ENCODE measurements at places on chromosomes 1 and 21.

GRCh38 chr1:182185842-182186756 lies 124.6 kb upstream of the ZNF648 start:
- DNase-seq: no peak

DNA sequence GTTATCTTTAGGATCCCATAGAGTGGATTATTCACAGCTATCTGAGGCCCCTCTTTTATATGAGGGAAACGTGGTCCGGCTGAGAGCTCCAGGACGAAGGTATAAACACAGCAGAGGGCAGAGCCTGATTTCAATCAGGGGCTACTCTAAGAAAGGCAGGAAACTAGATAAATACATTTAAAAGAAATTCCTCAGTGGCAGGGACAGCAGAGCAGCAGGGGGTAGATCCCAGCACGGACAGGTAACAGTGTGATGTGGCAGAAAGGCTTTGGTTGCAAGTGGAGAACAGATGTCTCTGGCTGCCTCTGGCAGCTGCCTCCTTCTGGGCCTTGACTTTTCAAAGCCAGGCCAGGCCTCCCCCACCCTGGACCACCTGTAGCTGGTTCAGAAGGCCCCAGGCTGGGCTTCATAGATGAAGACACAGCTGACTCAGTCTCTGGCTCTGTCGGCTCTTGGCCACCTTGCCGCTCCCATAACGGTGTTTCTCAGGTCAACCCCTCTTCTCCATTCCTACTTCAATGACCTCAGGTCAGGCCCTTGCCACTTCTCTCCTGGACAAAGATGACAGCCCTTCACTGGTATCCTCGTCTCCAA lies 43.8 kb downstream of the FAM78B start:
- DNase-seq: no peak

DNA sequence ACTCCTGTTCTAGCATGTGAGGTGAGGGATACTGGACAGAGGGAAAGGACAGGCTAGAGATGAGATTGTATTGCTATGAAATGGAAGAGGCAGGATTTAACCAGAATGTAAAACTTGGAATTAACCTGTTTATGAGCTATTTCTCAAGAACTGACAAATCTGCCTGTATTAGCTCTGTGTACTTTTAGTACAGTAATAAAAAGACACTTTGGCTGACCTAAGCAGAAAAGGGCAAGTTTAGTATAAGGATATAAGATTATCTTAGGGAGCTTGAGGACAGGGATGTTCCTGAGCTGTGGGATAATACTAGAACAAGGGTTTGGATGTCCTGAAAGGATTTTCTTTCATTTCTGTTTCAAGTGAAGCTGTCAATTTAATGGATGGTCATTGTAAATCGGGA lies 11.2 kb downstream of the ZCCHC17 start:
- DNase-seq: no peak

DNA sequence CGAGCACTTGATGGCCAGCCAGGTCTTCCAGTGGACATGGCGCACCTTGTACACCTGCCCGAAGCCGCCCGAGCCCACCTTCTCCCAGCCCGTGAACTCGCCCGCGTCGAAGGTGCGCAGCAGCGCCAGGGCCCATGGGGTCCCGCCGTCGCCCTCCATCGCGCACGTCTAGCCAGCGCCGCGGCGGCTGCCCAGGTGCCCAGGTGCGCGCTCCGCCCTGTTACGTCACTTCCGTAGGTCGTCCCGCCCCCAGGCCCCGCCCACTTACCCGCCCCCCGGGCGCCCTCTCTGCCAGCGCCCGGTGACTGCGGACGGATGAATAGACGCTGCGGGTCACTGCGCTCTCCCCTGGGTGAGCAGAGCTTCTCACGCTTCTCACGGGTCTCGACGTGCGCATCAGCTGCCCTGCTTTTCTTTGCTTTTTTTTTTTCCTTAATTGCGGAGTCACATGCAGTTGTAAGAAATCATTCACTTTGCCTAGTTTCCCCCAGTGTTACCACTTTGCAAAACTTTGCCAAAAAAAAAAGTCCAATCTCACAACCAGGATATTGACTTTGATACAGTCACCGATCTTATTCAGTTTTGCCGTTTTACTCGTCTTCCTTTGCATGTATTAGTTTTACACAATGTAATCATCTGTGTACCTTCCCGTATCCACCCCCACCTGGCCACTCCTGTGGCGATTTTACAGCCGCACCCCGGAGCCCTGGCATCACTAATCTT lies at the start of gene RIPK4:
Gene RIPK4, minus strand, starts transcription at position 170 of the 723 bp plus-strand sequence. Its CDS starts 11 bp downstream, at position 159.
- no peak for DNase-seq

Measured in inflammatory macrophage treated with lipopolysaccharide for 1 hour (primary cell).